ENCODE measurements at places on chromosomes 1 and 21.
A peak's percentile ranks its signal among the peaks of the same experiment; 100 is the strongest.

- DNase-seq: no peak
Observed at GRCh38 chr1:168405906-168406549, 125.4 kb downstream of the TBX19 start.

DNA sequence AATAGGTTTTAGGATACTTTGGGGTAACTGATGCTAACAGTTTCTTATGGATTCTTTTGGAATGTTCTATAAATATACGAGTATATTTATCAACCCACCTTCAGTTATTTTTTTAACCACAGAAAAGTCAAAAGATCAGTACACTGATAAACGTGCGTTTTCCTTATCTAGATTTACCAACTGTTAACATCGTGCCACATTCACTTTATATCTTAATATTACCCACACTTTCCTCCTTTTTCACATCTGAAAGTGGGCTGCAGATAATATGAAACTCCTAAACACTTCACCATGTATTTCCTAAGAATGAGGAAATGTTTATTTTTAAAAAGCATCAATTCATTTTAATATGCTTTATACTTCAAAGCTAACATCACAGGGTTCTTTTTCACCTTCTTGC, 7.7 kb downstream of the ATF6 start:
- DNase-seq: no peak

DNA sequence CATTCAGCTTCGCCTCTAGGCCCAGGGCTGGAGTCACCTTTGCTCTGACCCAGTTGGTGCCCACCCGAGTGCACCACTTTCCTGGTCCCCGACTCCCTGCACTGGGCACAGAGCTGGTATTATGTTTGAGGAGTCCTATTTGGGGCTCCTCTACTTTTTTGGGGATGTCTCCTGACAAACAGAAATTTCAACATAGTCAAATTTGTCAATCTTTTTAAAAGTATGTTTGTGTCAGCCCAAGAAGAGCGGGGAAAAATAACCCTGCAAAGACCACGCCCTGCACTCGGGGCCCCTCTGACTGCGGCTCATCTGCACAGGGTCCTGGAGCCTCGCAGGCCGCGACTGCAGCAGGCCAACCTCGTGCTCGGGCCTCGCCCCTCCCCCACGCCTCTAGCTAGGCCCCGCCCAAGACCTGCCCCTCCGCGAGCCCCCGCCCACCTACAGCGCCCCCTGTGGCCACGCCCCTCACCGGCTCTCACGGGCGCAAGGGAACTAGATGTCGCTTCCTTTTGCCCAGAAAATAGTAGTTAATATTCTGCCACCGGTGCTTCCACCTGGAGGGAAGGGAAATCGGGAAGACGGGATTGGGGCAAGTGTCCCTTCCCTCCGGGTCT, 11.4 kb downstream of the FAM229A start:
- DNase-seq: peak; percentile 85

DNA sequence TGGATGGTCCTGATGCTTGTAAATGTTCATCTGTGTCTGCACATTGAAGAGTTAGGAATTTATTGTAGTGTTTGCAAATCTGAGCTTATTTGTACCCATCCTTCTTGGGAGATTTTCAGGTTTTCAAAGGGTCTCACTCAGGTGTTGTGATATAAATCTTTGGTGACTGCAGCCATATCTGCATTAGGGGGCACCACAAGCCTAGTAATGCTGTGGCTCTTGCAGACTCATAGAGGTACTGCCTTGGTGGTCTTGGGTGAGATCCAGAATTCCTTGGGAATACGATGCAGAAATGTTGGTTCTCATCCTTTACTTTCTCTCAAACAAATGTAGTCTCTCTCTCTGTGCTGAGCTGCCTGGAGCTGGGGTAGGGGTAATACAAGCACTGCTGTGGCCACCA, 405.9 kb downstream of the TTLL7 start:
- DNase-seq: no peak

- DNase-seq: no peak
Observed at GRCh38 chr1:16116625-16117024, 39.2 kb downstream of the EPHA2 start.

DNA sequence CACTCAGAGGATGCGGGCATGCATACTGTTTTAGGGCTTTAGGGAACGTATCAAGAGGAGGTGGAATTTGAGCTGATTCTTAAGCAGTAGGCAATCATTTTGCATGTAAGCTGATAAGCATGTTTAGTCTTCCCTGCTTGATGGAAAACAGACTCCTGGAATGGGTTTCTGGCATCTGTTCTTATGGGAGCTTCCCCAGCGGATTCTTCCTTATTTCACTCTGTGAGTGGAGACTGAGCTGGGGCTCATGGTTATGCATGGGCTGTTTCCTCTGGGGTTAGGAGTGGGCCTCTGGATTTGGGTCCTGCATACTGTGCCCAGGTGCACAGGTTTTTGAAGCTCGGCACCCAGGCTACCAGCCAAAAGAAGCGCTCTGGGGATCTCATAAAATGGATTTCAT, 93.4 kb downstream of the DIRAS3 start:
- no peak for DNase-seq

GRCh38 chr1:98454666-98455065, 206.9 kb upstream of the SNX7 start:
- no peak for DNase-seq

DNA sequence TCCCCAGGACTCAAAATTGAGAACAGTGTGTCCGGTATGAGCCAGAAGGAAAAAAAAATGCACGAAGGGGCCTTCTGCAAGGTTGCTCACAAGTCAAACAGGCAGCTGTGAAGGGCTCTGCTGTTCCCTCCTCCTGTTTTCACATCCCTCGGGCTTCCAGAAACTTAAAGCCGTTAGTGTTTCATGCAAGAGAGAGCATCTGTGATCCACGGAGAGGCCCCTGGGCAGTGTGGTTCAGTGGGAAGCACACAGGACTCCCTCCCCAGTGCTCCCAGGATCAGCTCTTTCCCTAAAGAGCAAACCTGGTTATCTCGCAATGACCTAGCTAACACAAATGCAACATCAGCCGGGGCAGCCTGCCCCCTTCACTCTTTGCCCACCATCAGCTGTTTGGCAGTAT, 2.9 kb upstream of the MATN1 start:
- DNase-seq: no peak

GRCh38 chr1:156766298-156767100, 836 bp upstream of the PRCC start:
- no peak for DNase-seq

- DNase-seq: peak; percentile 16
Observed at GRCh38 chr1:47696737-47697441, 259.0 kb downstream of the FOXD2 start.

- DNase-seq: no peak
Observed at GRCh38 chr1:114551400-114551799, 30.0 kb downstream of the BCAS2 start.

DNA sequence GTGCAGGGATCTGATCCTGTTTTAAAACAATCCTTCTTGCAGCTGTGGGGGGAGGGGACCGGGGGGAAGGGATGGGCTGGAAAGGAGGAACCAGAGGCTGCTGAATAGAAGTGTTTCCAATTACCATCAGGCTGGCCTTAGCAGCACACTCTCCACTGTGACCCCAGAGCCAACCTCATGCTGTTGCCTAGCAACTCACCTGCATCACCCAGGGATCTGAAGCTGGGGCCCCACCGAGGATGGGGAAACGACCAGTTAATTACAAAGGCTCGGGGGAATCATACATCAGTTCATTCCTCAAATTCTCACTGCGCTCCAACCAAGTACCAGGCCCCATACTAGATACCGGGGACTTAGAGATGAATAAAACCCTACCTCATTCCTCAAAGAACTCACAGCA, 11.9 kb upstream of the GPX7 start:
- no peak for DNase-seq

GRCh38 chr21:37553078-37553481, 186.5 kb downstream of the DYRK1A start:
- DNase-seq: no peak

DNA sequence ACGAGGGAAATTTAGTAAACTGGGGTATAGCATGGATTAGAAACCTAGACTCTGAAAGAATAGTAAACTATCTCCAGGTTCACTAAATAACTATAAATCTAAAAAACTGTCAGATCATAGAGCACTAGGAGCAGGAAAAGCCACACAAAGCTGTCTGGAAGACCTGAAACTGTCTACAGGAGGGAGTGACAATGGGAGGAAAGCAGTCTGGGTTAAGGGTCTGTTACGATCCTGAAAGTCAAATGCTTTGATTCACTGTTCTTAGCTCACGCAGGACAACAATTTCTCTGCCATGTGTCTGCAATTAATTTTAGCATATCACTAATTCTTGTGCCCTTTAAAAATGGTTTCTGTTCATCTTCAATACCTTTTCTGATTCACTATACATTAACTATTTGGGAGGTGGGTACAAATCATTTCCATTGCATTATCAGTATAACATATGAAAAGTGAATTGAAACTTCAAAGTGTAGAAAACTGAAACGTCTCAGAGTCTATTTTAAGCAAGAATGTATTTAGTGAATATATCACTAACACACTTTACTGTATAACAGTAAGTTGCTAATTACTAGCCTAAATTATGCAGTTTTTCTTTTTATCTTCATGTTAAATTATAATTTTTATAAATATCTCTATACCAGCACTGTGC, 18.4 kb downstream of the CEP170 start:
- DNase-seq: no peak

DNA sequence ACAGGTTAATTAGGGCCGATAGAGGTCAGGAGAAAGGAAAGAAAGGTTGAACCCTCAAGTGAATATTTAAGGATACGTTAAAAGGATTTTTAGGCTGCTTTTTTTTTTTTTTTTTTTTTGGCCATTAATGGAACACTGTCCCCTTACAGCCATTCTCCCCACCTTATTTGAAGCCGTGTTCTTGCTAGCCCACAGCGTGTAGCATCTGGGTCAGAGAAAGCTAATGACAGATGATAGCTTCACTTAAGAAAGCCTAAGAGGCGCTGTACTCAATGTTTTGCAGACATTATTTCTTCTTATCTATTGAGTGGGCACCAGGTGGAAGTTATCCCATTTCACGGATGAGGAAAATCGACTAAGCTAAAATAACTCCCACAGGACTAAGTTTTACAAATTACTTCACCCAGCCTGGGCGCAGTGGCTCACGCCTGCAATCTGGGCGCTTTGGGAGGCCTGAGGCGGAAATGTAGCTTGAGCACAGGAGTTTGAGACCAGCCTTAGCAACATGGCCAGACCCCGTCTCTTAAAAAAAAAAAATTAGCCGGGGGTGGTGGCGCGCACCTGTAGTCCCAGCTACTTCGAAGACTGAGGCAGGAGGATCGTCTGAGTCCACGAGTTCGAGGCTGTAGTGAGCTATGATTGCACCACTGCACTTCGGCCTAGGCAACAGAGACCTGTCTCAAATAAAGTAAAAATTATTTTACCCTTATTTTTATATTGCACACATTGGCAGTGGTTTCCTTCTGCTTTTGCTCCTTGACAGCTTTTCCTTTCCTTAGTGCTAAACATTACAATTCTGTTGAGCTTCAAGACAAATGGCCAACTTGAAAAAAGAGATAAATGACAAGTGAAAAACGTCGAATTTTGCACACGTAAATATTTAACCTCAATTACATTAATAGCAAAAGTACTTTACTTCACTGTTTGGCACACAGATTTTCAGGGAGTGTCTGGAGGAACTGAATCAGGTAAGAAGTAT, 1.1 kb upstream of the PHTF1 start:
- no peak for DNase-seq

- no peak for DNase-seq
Observed at GRCh38 chr1:186841599-186841998, 12.8 kb downstream of the PLA2G4A start.

- DNase-seq: no peak
Observed at GRCh38 chr1:14565090-14565489, 33.4 kb upstream of the KAZN start.

GRCh38 chr1:159983681-159984080, 29.6 kb upstream of the SLAMF9 start:
- peak; percentile 33 for DNase-seq

- DNase-seq: peak; percentile 98
Observed at GRCh38 chr1:156728599-156729462, at the start of gene ISG20L2. ISG20L2 (minus strand) TSS chr1:156728766; CDS start chr1:156727652, 1,114 bp downstream.

DNA sequence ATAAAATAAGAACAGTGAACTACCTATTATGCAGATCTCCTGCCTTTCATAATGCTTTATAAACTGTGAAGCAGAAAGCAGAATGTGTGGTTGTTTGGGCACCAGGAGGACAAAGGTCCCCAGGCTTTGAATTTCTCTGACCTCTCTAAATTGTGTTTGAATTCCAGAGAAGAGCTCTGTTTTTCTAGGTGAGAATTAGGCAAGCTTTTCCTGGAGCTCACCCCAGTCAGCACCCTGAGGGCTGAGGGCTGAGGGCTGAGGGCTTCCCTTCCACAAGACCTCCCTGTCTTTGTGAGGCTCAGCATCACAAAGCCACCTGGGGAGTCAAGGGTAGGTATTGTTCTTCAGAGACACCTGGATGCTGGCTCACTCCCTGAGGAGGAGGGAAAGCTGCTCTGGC, 45.5 kb upstream of the LRIG2 start:
- DNase-seq: no peak

DNA sequence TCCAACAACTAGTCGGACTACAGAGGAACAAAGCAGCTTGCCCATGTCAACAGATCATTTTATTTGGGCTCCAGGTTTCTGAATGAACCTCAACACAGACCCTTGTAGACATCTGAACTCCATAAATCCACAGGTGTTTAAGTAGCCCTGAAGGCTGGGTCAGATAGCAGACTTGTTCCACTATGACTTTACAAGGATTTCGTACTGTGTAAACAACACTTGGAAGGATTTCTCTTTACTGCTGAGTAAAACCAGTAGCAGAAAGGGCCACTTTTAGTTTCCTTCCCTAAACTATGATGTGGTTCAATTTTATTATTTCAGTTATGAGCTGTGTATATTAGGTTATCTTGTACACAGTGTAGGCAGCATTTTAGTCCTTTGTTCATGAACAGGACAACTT, 316.4 kb upstream of the ADGRL2 start:
- DNase-seq: no peak

DNA sequence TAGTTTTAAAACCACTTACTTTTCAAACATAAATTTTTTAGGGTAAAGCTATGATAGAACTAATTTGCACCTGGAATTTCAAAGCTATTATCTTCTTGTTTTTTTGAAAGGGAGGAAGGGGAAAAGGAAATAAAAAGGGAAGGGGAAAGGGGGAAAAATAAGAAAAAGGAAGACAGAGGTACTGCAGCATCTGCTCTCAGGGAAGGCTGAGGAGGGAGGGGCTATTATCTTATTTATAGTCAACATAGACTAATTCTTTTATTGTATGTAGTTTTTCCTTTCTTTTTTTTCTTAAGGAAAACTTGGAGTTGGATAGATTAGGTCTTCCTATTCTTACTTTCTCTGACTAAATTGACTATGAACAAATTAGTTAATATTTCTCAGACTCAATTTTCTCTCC, 41.5 kb upstream of the ZYG11A start:
- DNase-seq: no peak

Data from coronary artery (tissue), 2 donors.